ENCODE measurements at places on chromosomes 16 and 17. TPM values are rescaled to one million over a fixed set of nuclear protein-coding genes. Genes with fewer than 3 reads are reported as not detected.

GP2 gene
- total RNA-seq, result not detected

TNFSF12 gene
- total RNA-seq, result 11.8 TPM

SLC5A11 gene
- total RNA-seq, result 0.18 TPM

CSH2 gene
- total RNA-seq, result not detected

IKZF3 gene
- 52.1 TPM for total RNA-seq

PRSS27 gene
- total RNA-seq, result 1.4 TPM

PLK1 gene
- total RNA-seq, result 85.8 TPM

MT1A gene
- total RNA-seq, result not detected

NECAB2 gene
- total RNA-seq, result not detected

SF3B3 gene
- total RNA-seq, result 543 TPM

CD300H gene
- total RNA-seq, result not detected

MYOCD gene
- not detected for total RNA-seq

CCL17 gene
- total RNA-seq, result 2.9 TPM

INCA1 gene
- total RNA-seq, result not detected

PCGF2 gene
- 1.2 TPM for total RNA-seq

KRTAP2-1 gene
- not detected for total RNA-seq

TPSG1 gene
- total RNA-seq, result not detected

MTMR4 gene
- 73.3 TPM for total RNA-seq

OSGIN1 gene
- 0.56 TPM for total RNA-seq

KRT15 gene
- total RNA-seq, result not detected

PLXDC1 gene
- total RNA-seq, result 2.4 TPM

FA2H gene
- total RNA-seq, result not detected

ASIC2 gene
- not detected for total RNA-seq

GNG13 gene
- not detected for total RNA-seq

TAT gene
- total RNA-seq, result not detected

SPATA22 gene
- total RNA-seq, result not detected

CYBA gene
- total RNA-seq, result 230 TPM

CBX2 gene
- total RNA-seq, result 8.0 TPM

PARD6A gene
- 7.2 TPM for total RNA-seq

UMOD gene
- total RNA-seq, result not detected

NBR1 gene
- 45.6 TPM for total RNA-seq

C16orf54 gene
- 22.4 TPM for total RNA-seq

CA7 gene
- total RNA-seq, result not detected

ODF4 gene
- total RNA-seq, result not detected

NPIPA2 gene
- total RNA-seq, result 4.1 TPM

SMIM36 gene
- total RNA-seq, result not detected

ITGAL gene
- 285 TPM for total RNA-seq

DBF4B gene
- total RNA-seq, result 23.3 TPM

NLRP1 gene
- 26.0 TPM for total RNA-seq

CDC6 gene
- total RNA-seq, result 110 TPM

GINS2 gene
- 59.9 TPM for total RNA-seq

WDR59 gene
- 68.1 TPM for total RNA-seq

CTF1 gene
- 0.31 TPM for total RNA-seq

FLYWCH2 gene
- 19.3 TPM for total RNA-seq

FAM20A gene
- not detected for total RNA-seq
